ENCODE measurements at places on chromosomes 7 and 10. TPM values are rescaled to one million over a fixed set of nuclear protein-coding genes. Genes with fewer than 3 reads are reported as not detected.

NUTM2E gene
- total RNA-seq, result not detected

MYL10 gene
- not detected for total RNA-seq

CYP3A5 gene
- 34.7 TPM for total RNA-seq

GHRHR gene
- total RNA-seq, result not detected

RBP4 gene
- total RNA-seq, result 2.2 TPM

UROS gene
- 91.6 TPM for total RNA-seq

DNA sequence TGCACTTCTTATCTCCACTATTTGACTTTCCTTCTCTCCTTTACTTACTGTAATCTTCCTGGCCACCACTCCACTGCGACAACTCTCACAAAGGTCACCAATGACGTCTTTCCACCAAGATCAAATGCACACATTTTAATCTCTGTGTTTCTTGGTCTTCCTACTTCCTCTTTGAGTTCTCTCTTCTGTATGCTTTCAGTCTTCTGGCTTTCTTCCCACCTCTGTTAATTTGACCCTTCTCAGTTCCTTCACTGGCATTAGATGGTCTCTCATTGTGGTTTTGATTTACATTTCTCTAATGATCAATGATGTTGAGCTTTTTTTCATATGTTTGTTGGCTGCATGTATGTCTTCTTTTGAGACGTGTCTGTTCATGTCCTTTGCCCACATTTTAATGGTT, 31.9 kb downstream of the FAM107B start:
- no peak for DNase-seq

DNA sequence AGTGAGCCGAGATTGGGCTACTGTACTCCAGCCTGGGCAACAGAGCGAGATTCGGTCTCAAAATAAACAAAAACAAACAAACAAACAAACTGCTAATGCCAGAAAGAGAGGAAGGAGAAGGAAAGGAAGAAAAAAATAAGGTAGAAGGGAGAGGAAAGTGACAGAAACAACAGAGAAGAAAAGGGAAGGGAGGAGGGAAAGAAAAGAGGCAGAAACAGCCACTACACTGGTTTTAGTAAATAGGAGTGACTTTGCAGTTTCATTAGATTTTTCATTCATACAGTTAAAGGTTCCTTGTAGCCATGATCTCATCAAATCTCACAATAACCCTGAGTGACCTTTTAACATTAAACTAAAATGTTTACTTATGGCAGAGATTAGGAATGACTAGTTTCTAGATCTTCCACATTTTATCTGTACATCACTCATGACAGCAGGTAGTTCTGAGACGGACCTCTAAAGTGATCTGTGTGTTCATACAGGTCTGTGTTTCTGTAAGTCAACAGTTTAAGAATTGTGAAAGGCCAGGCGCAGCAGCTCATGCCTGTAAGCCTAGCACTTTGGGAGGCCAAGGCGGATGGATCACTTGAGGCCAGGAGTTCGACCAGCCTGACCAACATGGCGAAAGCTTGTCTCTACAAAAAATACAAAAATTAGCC, 191.3 kb upstream of the KLF14 start:
- no peak for DNase-seq

DNA sequence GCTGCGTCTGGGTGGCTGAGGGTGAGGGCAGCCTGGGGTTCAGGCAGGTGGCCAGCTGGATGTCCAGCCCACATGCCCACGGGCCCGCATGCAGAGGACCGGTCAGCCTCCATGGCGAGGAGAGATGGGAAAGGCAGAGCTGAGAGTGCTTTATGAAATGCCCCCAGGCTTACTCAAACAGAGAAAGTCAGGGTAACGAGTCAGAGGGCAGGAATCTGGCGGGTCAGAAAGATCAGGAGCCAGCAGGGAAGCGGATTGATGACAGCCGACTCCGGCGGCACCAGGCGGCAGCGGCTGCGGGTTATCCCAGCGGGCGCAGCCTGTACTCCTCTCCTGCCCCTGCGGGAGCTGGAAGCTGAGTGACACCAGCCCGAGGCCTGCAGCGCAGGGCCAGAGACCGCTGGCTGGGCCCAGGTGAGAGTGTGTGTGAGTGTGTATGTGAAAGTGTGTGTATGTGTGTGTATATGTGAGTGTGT, 13.4 kb downstream of the SLC13A4 start:
- DNase-seq, result no peak

GRCh38 chr10:61779950-61780659, 117.4 kb downstream of the CABCOCO1 start:
- no peak for DNase-seq

DNA sequence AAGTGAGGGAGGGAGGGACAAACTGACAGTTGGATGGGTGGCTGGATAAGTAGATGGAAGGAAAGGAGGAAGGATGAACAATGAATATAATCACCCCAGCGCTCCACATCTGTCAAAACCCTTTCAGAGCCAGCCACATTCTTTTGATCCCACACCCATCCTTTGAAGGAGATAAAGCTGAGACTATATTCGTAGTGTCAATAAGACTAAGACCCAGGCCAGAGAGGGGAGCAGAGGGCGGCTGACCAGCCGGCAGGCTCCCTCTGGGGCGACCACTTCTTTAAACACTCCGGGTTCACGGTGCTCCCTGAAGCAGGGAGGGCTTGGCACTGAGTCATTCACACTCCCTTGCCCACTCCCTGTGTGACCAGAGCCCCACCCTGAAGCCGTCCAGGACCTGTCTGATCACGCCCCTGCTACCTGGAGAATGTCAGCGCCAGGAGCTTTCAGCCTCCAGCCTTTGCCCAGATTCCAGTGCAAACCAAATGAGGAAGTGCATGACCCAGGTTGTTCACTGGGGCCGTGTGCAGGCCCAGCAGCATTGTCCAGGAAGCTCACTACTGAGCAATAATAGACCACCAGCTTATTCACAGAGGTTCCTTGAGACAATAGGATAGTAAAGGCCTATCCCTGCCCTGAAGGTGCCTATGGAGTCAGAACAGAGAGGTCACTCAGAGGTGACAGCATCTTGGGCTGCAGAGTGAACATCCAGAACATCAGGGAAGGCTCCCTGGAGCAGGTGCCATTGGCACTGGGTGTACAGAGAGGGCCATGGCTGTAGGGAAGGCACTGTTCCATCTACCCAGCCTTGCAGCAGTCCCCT, 34.4 kb downstream of the UNC5B start:
- DNase-seq, result no peak

DNA sequence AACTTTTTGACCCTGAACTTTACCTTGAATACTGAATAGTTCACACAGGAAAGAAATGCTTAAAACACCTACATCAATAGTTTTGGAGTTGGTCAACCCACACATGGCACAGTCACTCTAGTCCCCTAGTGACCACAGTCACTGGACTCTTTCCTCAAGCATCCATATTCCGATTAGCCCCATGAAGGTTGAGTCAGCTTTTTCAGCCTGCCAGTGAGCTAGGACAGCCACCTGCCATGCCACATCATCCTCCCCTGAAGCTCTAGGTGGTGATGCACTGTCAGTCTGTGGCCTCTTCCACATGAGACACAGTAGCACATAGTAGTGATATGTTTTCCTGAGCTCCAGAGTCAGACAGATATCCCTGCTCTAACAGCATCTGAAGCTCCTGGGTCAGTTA, 537.2 kb downstream of the XPNPEP1 start:
- no peak for DNase-seq

All from adrenal gland (tissue), 19 donors.